ENCODE measurements at places on chromosomes 2 and 18.

DNA sequence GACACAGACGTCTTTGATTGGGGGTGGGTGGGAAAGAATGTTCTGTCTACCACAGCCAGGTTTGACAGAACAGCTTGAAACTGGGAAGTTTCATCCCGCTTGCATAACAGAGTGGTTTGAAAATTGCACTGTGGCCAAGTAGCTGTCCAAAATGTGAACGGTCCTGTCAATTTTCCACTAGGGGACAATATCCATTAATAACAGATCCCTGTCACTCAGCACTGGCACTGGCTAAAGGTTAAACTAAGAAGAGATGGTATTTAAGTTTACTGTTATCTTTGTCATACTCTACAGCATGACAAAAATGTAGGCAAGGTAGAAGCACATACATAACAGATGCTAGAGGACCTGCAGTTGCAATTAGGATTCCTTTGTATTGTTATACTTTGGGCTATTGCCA, 55.6 kb upstream of the ACMSD start:
- DNase-seq = no peak

- no peak for DNase-seq
These were observed 199.4 kb downstream of the FSHR start for GRCh38 chr2:48954935-48955334.

- DNase-seq = no peak
These were observed 82.5 kb upstream of the KCNE4 start for GRCh38 chr2:222969491-222969890.

DNA sequence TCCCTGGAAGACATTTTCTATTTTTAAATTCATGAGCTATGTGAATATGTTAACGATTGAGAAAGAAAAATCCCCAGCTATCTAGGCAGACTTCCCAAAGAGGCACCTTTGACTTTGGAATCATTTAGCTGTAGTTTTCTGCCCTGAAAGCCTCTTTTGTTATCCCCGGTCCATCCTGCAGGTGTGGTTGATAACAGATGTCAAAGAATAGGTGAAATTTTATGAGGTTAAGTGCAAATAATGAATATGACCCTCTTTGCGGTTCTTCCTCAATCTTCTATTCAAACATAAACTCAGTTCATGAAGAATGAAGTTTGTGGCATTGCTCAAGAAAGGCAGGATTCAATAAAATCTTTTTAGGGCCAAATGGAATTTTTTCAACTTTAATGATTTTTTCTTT, 51.6 kb upstream of the ATP8B1 start:
- no peak for DNase-seq

DNA sequence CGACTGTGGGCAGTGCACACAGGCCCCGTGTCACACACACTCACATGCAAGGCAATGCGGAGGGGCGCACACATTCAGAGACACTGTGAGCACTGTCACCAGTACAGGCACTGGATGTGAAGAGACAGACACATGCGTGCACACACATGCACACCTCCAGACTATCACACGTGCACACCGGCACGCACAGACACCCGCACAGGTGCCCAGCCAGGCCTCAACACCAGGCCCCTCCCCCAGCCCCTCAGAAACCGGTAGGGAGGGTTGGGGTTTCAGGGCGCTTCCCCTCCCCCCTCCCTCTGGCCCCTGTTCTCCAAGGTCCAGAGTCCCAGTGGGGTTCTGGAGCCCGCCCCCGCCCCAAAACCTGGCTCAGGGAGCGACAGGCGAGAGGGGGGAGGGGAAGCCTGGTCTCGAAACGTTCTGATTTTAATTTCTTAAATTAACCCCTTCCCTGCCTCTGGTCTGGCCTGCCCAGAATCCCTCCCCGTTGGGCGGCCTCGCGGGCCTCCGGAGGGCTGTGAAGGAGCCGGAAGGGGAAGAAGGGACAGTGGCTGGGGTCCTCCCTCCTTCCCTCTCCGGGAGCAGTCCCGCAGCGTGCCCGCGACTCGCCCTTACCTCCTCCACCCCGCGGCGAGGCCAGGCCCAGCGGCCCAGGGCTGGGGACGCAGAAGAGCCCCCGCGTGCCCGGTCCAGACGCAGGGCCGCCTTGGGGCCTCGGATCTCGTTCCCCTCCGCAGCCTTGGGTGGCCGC, 558 bp downstream of the FBXO41 start:
- DNase-seq = peak; percentile 62

DNA sequence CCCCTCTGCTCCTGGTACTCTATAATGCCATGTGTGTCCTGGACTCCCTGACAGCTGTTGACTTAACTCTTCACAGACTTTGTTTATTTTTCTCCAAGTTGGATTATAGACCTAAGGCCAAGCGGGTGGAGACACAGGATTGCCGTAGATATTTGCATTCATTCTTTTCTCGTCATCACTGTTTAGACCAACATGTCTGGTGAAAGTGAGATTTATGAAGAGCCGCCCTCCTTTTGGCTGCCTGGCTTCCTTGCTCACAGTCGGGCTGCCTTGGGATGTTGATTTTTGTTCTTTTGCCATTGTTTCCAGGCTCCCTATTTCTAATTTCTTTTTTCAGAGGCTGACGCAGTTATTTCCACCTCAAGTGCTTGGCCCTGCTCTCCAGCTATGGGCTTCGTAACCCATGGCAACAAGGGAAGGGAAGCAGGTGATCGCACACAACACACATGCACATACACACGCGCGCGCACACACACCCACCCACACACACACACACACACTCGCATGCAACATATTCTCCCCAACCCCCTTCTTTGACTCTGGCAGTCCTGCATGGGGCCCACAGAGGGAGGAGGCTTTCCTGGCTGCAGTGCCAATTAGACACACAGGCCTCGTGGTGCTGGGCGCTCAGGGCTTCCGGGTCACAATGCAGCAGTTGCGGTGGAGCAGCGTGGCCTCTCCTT, 296.5 kb downstream of the MTX2 start:
- DNase-seq = no peak

DNA sequence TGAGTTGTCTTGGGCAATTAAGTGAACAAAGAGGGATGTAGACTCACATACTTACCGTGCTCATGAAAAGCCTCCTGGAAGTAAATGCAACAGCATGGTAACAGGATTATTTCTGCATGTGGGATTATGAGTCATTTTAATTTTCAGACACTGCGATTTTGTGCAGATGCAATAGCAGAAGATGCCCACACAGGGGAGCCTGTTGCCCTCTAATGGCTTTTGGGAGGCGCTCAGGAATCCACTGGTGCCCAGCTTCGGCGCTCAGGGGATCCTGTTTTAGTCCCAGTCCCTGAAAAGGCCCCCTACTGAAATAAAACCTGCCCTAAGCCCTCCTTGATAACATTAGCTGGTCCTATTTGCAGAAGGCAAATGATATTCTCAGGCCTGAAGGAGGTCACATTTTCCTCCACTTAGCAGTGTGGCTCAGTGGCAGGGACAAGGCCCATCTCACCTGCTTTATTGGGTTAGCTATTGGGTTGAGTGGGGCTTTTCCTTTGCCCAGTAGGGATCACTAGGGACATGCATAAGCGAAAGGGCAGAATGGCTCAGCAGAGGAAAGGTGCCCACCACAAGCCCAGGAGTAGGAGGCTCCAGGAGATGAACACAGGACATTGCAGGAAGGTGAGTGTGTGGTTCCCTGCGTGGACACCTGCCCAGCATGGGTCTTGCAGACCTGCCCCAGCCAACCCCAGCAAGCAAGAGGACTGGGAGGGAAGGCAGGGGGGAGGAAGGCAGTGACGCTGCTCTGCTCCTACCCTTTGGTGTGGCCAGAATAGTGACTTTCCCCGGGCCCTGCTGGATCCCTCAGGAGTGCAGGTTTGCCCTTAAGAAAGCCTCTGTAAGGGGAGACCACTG, 26.5 kb upstream of the KCNS3 start:
- DNase-seq = peak; percentile 32

DNA sequence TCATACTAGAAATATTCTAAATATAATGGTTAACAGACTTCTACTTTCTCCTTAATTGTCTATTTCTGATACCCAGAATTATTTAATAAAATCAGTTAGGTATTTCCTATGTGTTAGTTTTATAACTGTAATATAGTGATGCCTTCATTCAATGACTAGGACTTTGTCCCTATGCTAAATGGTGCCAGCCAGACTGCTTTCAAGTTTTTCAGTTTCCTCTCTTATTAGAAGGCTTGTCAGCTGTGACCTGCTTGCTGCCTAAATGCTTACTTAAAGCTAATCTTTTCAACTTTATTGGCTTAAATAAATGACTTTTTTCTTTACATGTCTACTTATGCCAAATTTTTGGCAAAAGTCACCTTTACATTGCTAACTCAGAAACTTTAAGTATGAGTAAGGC, 30.7 kb downstream of the BAZ2B start:
- DNase-seq = no peak

DNA sequence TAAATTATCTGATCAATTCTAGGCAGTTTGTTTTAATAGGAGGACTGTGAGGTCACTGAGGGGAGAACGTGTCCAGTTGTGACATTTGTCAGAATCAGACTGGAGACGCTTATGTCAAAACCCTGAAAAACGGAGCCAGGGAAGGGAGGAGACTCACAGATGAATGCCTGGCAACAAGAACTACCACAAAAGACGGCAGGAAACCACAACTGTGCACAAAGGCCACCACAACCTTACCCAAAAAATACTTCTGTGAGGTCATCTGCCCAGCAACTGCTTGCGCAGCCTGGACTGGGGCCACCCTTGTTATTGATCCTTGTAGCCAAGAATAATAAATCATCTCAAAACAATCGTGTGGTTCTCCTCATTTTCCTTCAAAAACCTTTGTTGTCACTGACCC, 173.0 kb upstream of the ALKAL2 start:
- peak; percentile 40 for DNase-seq

- DNase-seq = peak; percentile 41
These were observed 20.5 kb upstream of the RPL37A start for GRCh38 chr2:216478151-216478550.

- DNase-seq = no peak
These were observed 33.8 kb downstream of the PID1 start for GRCh38 chr2:229237270-229237669.

DNA sequence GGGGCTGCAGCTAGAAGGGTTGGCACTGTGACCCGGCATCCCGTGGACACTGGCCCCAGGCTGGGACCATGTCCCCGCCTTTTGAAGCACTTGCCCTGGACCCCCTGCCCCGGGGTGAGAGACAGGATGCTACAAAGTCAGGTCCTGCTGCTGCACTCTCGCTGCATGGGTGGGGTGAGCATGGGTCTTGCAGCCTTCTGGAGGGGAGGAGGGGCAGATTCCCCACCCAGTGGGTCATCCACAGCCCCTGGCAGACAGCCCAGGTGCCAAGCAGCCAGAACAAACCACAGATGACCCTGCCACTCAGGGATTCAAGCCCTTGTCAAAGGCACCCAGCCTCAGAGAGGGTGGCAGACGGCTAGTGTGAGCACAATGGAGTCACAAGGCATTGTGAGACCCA, 5.7 kb upstream of the NMUR1 start:
- no peak for DNase-seq

GRCh38 chr2:199309411-199309810, 148.3 kb downstream of the SATB2 start:
- no peak for DNase-seq

DNA sequence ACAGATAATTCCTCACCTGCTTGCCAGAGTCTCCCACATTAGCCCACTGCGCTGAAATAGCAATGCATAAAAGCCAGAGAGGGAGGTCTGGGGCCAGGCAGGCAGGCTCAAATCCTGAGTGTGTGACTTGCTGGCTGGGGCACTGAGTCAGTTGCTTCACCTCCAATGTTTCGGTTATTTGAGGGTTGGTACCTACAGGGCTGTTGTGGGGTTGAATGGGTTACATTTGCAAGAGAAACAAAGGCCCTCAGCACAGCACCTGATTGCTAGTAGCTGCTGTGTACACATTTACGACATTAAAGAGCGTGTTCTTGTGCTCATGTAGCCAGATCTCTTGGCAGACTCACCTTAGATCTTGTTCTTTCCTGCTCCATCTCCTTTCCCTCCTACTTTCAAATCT, 34.1 kb upstream of the FAM110C start:
- DNase-seq = no peak

DNA sequence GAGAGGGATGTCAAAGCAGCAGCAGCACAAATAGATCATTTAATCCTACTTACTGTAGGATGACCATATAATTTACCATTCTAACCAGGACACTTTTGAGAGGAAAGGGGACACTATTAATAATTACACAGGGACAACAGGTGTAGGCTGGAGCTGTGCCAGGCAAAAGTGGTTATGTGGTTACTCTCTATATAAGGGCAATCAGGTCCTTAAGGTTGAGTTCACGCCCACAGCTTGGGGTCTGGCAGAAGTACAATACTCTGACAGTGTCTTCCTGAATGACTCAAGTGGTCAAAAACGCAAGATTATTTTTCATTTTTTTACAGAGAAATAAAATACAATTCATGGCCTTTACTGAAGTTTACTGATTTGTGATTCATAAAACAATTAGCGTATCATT, 2.8 kb downstream of the PREPL start:
- peak; percentile 72 for DNase-seq

GRCh38 chr2:112665113-112665780, 19.5 kb downstream of the SLC20A1 start:
- no peak for DNase-seq

DNA sequence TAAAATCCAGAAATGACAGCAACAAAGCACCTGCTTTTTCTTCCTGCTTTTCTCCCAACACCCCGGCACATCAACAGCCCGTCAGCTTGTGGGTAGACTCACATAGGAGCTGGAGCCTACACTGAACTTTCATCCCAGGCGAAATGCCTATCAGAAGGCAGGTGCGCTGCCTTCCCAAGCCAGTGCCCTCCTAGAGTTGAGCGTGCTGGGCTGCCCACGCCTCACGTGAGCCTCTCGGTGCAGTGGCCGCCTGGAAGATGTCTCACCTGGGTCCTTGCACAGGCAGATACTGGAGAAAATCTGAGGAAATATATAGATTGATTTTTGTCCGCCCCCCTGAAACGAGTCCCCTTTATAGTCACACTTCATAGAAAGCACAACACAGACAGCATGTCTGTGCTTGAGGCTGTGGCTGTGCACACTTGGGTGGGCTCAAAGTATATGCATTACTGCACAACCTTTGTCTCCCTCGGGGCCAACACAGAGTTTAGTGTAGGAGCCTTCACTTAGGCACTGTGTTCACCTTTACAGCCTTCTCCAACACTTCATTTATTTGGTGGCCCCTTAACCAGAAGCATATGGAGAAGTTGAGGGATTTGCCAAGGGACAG, 112.5 kb downstream of the SMAD7 start:
- no peak for DNase-seq

DNA sequence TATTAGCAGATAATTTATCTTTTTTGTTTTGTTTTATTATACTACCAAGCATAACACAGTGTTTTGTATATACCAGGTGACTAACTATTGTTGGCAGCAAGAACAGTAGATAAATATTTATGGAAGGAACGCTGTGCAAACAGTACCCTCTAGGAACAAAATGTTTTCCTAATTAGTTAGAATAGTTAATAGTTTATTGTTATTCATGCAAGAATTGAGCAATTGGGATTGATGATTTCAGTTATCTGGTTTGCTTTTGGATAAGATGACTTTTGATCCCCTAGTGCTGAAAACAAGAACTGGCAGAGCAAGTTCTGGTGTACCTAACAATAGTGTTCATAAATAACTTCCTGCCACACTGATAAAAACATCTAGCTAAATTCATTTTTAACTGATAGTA, 323.3 kb downstream of the TGIF1 start:
- DNase-seq = no peak

DNA sequence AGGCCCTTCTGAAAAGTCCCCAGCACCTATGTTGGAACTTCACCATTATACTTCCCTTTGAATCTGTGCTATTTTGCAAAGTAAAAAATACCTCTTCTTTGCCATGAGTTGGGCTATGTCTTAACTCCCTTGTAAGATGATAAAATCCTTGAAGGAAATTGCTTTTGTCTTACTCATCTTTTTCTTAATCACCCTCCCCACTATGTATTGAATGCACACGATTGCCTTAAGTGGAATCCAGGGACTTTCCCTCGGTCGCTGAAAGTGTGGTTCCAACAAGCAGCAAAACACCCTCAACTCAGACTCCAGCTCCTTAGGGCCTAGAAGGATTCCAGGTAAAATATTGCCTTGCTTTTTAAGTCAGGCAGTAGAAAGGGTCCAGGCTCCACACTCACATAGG, 173.2 kb upstream of the ARL4C start:
- no peak for DNase-seq
